ENCODE measurements at places on chromosomes 7 and 10.

GRCh38 chr7:44196450-44196872 lies 4.3 kb upstream of the YKT6 start:
- no peak for DNase-seq

- DNase-seq: no peak
Observed at GRCh38 chr10:63286340-63286739, 153.2 kb downstream of the NRBF2 start.

- no peak for DNase-seq
Observed at GRCh38 chr7:36658335-36659171, 65.7 kb downstream of the AOAH start.

GRCh38 chr10:84469470-84469869 lies 141.1 kb downstream of the CCSER2 start:
- no peak for DNase-seq
